Fibroblast of skin of right biceps (primary cell): ENCODE measurements at places on chromosomes 5 and 9.

GRCh38 chr5:62134811-62135210 lies 171.2 kb upstream of the KIF2A start:
- peak; percentile 47 for DNase-seq

- no peak for DNase-seq
Measured at GRCh38 chr9:72911816-72912215, 41.0 kb downstream of the ALDH1A1 start.

DNA sequence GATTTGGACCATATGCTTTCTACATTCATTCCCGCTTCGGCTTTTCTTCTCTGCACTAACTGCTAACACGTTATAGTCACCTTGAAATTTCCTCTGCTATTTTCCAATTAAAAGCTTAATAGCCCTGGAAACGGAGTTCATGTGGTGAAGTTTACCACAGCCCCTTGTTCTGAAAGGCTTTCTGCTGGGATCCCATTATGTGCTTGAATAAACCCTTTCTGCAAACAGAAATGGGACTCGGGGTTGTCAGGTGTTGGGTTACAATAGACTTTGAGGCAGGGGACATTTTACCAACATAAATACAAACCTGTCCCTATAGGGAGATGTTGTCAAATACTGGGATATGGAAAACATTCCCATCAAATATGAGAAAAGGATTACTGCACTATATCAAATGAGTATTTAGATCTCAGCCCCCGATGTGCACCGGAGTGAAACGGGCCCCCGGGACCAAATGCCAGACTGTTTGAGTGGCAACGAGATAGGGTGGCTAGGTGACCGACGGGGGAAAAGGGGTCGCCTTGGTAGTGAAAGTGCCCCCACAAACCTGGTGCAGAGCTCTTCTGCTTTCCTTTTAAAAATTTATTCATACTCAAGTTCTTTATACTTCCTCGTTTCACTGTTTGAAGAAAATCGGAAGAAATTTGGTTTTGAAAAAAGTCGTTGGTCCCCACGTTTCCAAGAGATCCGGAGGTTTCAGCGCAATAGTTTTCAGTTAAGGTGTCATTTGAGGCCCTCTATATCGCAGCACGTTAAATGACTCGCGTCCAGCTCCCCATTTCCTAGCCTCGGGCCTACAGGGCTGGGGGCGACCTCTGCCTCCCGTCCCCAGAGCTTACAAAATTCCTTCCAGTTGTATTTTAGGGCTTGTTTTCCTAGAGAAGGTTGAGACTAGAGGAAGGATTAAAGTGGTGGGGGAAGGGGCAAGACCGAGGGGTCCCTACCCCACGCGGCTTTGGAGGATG lies 2.1 kb upstream of the DMRT3 start:
- no peak for DNase-seq

GRCh38 chr9:130433168-130433946 lies 11.4 kb upstream of the ASS1 start:
- DNase-seq: peak; percentile 52

DNA sequence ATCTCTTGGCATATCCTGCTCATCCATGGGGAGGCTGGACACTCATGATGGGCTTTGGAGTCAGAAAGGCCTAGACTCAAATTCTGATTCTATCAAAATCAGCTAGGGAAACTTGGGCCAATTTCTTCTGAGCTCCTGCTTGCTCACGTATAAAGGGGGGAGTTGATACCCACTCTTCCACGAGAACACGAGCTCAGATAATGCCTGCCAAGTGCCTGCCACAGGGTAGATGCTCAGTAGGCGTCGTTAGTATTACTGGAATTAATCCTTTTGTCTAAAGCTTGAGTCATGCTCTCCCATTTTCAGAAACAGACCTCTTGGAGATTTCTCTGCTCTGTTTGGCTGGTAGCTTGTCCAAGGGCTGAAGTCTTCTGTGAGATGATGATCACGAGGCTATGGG lies 238.3 kb upstream of the MVB12B start:
- no peak for DNase-seq

- DNase-seq: peak; percentile 65
Measured at GRCh38 chr5:113276001-113276400, 158.8 kb downstream of the TSSK1B start.

GRCh38 chr9:124328285-124328684 lies 70.5 kb downstream of the NEK6 start:
- DNase-seq: no peak

GRCh38 chr9:137114613-137115393 lies at the start of gene DPP7:
DPP7 (minus strand) TSS chr9:137114733; CDS start chr9:137114713, 20 bp downstream.
- DNase-seq: peak; percentile 50

GRCh38 chr9:3474821-3475220 lies 51.0 kb downstream of the RFX3 start:
- DNase-seq: no peak

DNA sequence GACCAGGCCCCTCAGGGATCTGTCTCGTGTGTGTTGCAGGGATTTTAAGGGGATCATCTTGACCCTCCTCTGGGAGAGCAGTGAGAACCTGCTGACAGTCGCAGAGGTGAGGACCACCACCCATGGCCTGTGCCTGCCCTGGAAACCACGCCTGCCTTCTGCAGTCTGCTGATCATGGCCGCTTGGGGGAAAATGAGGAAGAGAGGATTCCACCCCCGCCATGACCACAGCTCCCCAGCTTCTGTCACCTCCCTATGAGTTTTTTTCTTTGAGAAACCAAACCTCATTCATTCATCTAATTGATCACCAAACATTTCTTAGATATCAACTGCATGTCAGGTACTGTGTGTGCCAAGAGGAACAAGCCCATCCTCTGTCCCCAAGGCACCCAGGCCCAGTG lies 46.3 kb upstream of the TDRD7 start:
- no peak for DNase-seq

DNA sequence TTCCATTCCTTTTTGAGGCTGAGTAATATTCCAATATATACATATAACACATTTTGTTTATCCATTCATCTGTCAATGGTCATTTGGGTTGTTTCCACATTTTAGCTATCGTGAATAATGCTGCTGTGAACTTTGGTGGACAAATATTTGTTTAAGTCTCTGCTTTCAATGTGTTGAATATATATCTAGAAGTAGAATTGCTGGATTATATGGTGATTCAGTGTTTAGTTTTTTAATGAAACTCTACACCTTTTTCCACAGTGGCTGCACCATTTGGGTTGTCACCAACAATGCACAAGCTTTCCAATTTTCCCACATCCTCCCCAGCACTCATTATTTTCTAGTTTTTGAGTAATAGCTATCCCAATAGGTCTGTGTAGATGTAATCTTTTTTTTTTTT lies 69.5 kb downstream of the ACTBL2 start:
- DNase-seq: no peak

DNA sequence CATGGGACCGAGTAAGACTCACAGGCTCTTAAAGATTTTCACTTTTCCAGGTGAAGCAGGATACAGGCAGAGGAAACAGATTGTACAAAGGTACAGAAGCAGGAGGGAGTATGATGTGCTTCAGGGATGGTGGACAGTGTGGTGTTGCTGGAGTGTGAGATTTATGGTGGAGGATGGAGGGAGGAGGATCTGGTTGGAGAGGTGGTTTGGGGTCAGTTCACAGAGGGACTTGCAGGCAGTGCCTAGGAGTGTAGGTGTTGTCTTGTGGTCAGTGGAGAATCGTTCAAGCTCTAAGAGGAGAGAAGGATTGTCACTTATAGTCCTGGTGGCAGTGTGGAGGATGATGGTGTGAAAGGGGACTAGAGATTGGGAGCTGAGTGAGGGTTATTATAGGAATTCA lies 11.8 kb downstream of the RALGPS1 start:
- no peak for DNase-seq

DNA sequence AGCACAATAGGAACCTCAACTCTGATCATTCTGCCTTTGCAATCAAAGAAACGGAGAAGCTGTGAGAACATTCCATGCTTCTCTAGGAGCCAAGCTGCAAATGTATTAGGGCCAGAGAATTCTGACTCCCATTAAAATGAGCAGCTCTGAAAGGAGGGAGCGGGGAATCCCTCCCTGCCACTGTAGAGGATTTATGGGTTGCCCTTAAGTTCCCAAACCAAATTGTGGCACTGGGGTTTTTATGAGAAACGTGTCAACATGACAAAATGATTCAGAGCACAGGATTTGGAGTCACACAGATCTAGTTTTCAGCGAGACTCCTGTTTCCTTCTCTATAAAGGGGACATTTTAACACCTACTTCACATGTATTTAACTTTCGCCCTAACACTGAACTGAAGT lies 1.8 kb downstream of the IL6ST start:
- no peak for DNase-seq

- peak; percentile 79 for DNase-seq
Measured at GRCh38 chr5:140246378-140247122, 56.4 kb downstream of the PFDN1 start.

- peak; percentile 15 for DNase-seq
Measured at GRCh38 chr5:167259806-167260205, 1031.6 kb upstream of the WWC1 start.

- DNase-seq: peak; percentile 99
Measured at GRCh38 chr9:134502809-134503211, 138.8 kb upstream of the COL5A1 start.

DNA sequence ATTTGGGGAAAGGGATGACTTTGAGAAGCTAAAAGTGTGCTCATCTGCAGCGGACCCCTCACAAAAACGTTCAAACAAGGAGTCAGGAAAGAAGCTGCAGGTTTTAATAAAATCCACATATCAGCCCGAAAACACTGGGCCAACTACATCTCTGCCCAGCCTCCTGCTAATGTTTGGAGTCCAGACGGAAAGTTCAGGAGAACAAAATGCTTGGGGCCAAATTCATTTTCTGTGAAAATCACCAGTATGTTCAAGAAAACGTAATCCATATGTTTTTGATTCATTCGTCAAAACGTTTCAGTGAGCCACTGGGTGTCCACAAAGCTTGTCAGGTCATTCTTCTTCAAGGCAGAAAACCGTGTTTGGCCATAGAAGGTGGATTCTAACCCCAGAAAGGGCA lies 87.5 kb upstream of the GAS1 start:
- peak; percentile 22 for DNase-seq

DNA sequence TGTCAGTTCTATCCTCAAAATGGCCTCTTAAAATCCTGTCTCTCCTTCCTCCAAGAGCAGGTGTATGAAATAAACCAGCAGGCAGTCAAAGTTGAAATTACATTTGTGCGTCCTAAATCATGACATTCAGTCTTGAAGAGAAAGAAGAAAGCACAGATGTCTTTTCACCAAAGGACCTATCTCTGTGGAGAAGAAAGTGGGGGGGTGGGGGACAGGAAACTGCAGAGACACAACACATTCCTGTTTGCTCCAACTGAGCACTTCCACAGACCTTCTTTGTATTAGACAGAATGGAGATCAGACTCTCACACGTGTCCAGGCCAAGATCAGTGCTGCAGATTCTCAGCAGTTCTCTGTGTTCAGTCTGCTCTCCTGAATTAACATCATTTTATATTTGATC lies 471.9 kb upstream of the RGMB start:
- DNase-seq: peak; percentile 46

DNA sequence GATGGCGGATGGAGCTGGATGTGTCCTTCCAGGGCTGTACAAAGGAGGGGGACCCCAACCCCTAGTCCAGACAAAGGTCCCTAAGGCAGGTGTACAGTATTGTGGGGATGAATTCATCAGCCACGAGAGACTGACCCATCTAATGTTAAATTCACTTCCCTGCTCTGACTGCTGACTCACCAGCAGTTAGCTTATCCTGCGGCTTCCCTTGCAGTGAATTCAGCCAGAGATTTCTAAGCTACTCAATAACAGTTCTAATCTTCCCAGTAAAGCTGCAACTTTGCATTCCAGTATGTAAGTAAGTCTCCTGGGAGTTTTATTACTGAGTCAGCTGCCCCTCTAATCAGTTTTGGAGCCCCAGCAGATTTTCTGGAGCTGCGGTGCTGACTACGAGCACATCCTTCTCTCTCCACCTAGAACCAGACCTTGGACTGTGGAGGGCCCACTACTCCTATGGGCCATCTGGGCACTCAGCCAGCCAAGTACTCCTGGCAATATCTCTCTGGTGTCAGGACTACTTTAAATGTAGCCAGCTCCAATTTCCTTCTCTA lies 16.1 kb downstream of the B4GALT1 start:
- peak; percentile 98 for DNase-seq

- DNase-seq: no peak
Measured at GRCh38 chr5:179221877-179222220, 123.4 kb downstream of the ADAMTS2 start.

- no peak for DNase-seq
Measured at GRCh38 chr5:95920822-95921221, 40.8 kb downstream of the ELL2 start.

DNA sequence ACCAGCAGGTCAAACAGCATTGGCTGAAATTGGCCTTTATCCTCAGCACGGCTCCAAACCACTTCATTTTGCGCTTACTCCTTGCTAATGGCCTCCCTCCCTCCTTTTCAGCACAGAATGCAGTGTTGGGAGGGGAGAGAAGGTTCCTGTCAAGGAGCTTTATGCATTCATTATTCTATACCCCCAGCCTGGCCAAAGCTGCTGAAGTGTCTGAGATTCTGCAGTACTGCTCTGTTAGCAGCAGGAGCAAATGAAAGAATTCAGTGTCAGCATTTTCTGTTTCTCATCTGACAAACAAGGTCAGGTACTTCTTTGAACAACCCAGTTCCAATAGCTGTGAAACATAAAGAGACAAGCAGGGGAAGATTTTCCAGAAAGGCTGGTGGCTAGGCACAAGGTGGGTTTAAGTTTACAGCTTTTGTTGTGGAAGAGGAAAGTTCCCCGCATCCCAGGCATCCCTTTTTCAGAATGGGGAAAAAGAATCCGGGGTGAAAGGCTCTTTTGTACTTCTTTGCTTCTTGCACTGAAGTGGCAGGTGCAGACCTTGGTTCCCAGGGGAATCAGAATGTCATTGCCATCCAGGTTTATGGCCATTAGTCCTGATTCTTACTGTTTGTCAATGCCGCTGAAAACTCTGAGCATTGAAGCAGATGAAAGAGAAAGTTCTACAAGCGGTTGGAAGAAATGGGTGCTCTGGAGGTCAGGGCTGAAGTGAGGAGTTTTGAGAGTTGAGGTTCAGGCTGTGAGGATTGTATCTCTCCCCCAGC lies 109.3 kb upstream of the APC start:
- DNase-seq: no peak

- DNase-seq: no peak
Measured at GRCh38 chr5:544675-545355, 20.6 kb upstream of the SLC9A3 start.

- DNase-seq: no peak
Measured at GRCh38 chr5:172065431-172066065, 59.1 kb upstream of the FBXW11 start.

GRCh38 chr5:158751961-158752655 lies 347.6 kb downstream of the EBF1 start:
- no peak for DNase-seq
